Naive thymus-derived CD8-positive, alpha-beta T cell (primary cell): ENCODE measurements at places on chromosomes 1 and 21.

GRCh38 chr1:119462964-119463363 lies 44.0 kb upstream of the HSD3B1 start:
- DNase-seq: no peak

DNA sequence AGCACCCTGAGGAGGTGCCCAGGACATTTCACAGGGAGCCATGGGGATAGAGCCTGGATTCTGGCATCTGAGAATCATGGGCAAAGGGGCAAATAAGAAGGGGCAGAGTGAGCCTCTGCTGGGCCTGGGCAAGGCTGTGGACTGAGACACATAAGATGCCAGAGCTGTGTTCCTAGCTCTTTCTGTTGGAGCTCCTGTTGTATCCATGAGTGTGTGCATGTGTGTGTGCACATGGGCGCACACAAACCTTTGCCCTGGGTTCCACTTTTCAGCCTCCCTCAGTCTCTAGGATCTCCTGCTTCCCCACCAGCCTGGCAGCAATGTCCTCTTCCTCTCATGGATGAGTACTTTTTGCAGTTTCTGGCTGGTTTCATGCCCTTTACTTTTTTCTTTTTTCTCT lies 44.0 kb downstream of the ATF3 start:
- no peak for DNase-seq

DNA sequence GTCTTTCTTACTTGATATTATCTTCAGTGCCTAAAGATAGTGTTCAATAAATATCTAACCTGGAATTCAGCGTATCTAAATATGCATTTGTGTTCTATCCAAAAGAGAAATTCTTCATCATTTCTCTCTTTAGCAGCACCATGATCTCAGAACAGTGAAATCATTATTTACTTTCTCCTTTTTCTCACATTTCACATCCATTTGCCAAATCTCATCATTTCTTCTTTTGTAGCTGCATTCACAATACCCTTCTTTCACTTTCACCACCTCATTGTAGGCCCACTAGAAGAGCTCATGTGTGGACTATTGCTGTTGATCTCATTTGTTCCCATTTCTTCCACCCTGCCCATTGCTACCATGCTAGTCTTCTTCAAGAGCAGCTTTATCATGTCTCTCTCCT lies 178.0 kb downstream of the PHTF1 start:
- DNase-seq: no peak

GRCh38 chr1:17108786-17109185 lies 10.5 kb downstream of the PADI2 start:
- no peak for DNase-seq

DNA sequence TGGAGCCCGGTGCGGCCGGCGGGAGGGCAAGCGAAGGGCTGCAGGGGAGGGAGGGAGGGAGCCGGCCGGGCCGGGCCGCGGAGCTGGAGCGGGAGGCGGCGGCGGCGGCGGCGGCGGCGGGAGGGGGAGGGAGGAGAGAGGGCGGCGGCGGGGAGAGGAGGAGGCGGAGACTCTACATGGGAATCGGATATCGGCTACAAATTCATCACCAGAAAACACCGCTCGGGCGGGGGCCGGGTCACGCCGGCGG lies at the start of gene AKT3:
Gene AKT3, minus strand, starts transcription at position 42 of the 250 bp plus-strand sequence. CDS start 7,073 bp downstream, outside the sequence.
- no peak for DNase-seq

- no peak for DNase-seq
Measured at GRCh38 chr1:36843906-36844610, 190.3 kb downstream of the GRIK3 start.

DNA sequence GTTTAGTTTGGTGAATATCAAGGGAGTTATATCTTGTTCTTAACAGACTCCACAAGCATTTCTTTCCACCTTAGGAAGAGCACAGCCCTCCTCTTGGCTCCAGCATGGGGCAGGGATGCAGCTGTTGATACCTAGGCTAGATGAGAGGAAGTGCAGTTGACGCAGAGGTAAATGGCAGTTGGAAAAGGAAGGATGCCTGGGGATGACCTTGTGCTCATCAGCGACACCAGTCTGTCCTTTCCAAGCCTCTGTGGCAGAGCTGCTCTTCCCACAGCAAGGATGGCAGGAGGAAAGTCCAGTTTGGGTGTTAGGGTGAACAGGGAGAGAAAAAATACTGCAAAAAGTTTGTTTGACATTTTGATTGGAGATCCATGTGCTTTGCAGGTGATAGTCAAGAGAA lies 6.2 kb downstream of the PROX1 start:
- DNase-seq: no peak

DNA sequence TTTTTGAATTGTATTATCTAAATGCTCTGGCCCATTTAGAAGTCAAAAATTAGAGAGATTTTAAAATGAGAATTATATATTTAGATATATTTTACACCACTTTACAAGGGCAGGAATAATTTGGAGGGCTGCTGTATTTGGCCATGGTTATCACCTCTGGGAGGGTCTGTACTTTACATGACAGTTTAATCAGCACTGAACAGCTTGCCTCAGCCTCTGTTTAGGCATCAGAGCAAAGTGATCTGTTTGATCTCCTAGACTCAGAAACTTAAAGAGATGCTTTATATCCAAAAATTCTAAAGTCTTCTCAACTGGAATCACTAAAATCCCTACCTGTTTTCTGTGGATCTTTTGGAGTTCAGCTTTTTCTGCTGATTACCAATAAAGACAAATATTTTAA lies 5.4 kb upstream of the SPTA1 start:
- DNase-seq: no peak

DNA sequence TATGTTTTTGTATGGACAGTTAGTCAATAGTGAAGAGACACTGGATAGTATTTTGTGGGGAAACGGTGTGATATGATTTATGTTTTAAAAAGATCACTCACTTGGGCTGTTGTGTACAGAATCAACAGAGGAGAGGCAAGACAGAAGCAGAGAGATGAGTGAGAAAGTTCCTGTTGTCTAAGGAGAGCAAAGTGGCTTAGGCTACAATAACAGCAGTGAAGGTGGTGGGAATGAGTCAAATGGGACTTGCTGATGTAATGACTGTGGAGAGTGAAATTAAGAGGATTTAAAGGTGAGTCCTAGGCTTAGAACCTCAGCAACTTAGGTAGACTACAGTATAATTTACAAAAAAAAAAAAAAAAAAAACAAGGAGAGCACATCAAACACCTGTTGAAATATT lies 169.2 kb upstream of the HP1BP3 start:
- no peak for DNase-seq

DNA sequence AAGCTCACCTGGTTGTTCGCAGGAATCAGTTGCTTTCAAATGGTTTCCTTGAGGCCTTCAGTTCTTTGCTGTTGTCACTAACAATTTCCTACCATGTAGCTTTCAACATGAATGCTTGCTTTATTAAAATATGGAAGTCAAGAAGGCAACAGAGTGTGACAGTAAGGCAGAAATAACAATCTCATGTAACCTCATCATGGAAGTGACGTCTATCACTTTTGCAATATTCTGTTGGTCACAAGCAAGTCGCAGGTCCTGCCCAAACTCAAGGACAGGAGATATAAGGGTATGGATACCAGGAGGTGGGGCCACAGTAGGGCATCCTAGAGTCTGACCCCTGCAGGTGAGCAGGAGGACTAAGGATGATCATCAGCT lies 296.8 kb upstream of the ZP4 start:
- no peak for DNase-seq

DNA sequence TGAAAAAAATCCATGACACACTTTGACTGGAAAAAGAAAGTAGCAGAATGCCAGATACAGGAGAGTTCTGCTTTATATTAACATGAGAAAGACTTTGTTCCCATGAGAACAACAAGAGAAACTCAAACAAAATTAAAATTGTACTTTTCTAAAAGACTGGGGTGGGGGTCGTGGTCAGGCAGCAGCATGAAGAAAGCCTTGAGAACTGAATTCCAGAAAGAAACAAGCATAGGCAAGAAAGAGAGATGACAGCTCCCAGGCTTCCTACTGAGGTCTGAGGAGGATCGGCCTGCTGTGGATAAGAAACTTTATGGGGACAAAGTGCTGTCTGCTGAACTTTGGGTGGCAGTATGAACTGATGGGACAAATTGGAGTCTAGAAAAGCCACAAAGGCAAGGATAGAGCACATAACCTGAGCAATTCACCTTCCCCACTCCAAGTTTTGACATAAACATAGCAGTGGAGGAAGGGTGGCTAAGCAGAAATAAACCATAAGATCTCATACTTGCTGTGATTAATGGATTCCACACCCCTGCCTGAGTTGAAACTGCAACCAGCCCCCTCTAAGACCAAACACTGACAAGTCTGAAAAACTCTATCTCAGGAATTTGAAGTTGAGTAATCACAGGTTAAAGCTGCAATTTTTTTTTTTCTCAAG lies 43.7 kb downstream of the COL6A1 start:
- no peak for DNase-seq

DNA sequence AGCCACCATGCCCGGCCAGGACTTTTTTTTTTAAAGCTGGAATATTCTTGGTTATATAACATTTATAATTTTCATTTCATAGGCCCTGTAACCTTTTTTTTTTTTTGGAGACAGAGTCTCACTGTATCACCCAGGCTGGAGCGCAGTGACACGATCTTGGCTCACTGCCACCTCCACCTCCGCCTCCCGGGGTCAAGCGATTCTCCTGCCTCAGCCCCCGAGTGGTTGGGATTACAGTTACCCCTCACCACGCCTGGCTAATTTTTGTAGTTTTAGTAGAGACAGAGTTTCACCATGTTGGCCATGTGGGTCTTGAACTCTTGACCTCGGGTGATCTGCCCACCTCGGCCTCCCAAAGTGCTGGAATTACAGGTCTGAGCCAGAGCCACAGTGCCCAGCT lies 12.6 kb downstream of the ZYG11B start:
- DNase-seq: no peak

- no peak for DNase-seq
Measured at GRCh38 chr1:52814465-52814864, 28.1 kb upstream of the ZYG11A start.

- DNase-seq: no peak
Measured at GRCh38 chr1:4178501-4179113, 278.5 kb upstream of the C1orf174 start.

GRCh38 chr1:154288661-154289060 lies 16.2 kb downstream of the HAX1 start:
- no peak for DNase-seq

DNA sequence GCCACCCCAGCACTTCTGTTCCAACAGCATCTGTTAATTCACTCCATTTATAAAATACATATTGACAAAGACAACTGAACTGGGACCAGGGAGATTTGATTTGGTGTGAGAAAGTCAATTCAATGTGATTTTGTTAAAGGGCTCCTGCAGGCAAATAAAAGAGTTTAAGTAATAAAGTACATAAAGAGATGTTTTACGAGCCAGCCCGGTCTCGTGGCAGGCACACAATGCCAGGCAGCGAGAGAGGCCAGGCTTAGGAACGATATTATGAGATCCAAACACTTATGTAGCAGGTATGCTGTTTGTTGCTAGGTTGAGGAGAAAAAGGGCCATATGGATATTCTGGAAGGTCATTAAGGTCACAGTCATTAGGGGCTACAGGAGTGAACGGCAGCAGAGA lies 227.1 kb downstream of the KCTD3 start:
- DNase-seq: no peak
